ENCODE measurements at places on chromosomes 13 and 19.

DNA sequence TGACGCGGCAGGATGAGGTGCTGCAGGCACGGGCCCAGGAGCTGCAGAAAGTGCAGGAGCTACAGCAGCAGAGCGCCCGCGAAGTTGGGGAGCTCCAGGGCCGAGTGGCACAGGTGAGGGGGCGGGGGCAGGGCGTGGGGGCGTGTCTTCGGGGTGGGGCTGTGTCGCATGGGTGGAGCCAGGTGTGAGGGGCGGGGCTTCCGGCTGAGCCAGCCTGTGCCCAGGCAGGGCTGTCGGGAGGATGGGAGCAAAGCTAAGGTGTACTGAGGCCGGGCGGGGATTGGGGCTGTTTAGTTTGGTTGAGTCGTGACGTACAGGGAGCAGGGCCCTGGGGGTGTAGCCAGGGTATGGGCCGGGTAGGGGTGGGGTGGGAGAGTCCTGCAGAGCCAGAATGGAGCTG lies 62.3 kb downstream of the KCNC3 start:
- ATAC-seq = no peak

DNA sequence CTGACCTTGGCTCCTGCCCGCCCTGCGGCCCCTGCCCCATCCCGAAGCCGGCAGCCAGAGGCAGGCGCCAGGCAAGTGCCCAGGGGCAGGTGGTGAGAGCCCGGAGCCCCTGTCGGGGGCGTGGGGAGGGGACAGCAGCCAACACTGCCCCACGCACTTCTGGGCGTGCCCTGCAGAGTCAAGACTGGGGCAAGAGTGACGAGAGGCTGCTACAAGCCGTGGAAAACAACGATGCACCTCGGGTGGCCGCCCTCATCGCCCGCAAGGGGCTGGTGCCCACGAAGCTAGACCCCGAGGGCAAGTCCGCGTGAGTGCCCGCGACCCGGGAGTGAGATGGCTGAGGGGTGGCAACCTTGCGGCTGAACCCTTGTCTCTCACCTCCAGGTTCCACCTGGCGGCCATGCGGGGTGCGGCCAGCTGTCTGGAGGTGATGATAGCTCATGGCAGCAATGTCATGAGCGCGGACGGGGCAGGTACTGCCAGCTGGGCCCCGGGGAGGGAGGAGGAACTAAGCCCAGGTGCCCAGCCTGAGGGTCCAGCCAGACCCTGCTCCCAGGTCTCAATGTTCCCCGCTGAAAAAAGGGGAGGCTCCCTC lies 17.3 kb downstream of the ANKRD24 start:
- no peak for ATAC-seq

- peak; percentile 49 for ATAC-seq
These were observed 2.0 kb upstream of the FFAR2 start for GRCh38 chr19:35445826-35446593.

GRCh38 chr13:51801631-51802099 lies 2.3 kb downstream of the DHRS12 start:
- no peak for ATAC-seq

GRCh38 chr13:89066868-89067466 lies 1395.8 kb downstream of the SLITRK5 start:
- ATAC-seq = no peak

DNA sequence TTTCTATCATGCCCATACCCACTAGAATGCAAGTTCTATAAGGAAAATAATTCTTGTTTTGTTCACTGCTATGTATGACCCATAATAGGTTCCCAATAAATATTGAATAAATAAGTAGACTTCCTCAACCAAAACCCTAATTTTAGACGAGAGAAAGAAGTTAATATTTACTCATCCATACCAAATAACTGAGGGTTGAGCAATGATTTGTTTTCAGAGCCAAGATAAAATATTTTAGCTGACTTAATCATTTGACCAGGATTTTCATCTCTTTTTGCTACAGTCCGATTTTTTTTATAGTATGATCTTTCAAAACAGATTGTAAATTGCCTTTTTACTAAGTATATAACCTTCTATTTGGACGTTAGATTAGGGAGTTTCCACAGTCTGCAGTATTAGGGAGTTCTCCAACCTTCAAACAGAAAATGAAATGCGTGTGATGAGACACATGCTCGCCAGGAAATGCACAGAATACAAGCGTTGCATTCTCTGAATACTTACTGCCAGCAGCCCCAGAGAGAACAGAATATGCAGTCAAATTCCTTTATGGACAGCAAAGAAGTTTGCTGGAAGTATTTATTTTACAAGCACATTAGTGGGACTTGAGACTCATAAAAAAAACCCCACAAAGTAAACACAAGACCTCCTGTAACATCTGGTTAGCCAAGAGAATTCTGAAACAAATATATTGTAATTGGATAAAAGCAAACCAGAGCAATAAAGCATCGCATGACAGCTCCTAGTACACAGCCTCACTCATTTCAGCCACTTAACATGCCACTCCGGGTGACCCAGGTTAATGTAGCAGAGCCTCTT lies 230.0 kb downstream of the MYO16 start:
- ATAC-seq = no peak

DNA sequence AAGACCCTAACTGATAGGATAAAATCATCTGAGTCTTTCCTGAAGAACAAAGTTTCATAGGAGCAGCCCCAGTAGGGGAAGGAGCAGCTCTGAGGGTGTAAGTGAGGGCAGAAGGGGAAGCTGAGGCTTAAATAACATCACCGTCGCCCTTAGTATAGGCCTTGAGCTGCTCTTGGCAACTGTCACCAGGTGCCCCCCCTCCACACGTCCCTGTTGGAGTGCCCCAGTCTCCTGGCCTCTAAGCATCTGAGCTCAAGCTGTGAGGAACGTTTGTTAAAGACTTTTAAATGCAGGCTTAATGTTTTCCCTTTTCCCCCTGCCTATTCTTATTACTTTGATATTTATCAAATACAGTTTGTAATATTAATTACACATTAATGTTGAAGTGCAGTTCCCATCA lies 170.6 kb downstream of the ZIC5 start:
- ATAC-seq = no peak

DNA sequence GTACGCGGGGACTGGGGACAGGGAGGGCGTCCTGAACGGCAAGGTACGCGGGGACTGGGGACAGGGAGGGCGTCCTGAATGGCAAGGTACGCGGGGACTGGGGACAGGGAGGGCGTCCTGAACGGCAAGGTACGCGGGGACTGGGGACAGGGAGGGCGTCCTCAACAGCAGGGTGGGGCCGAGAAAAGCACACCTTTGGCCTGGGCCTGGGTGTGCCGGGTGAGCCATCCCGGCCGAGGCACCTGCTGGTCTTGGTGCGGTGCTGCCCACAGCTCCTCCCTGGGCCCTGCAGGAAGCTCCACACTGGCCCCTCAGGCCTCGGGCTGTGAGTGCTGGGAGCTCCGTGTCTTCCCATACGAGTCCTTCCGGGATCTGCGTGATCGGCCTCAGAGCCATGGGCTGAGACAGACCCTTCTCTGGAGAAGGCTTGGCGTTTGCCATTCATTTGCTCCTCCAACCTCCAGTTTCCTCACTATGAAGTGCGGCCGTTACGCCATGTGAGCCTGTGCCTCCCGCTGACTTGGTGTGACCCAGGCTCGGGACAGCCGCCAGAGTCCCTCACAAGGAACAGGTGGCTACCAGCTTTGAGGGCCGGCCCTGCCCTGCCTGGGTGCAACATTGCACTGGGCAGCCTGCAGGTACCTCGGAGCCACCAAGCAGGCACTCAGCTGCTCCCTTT lies 7.8 kb upstream of the ZNF554 start:
- no peak for ATAC-seq

DNA sequence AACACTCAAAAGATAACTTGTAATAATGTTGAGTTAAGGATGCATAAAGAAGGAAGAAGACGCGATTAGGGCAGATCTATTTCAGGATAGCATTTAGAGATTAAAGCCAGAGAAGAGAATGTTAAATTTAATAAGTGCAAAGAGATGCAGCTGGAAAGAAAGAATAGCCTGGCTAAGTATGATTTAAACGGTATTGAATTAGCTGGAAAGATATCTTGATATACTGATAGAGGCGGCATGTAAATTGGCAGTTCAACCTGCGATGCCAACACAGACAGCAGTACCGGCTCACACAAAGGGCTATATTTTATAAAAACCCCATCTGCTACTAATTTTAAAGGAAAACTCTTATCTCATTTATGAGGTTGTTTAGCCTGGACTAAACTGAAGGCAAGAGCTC lies 121.4 kb downstream of the ENOX1 start:
- no peak for ATAC-seq

DNA sequence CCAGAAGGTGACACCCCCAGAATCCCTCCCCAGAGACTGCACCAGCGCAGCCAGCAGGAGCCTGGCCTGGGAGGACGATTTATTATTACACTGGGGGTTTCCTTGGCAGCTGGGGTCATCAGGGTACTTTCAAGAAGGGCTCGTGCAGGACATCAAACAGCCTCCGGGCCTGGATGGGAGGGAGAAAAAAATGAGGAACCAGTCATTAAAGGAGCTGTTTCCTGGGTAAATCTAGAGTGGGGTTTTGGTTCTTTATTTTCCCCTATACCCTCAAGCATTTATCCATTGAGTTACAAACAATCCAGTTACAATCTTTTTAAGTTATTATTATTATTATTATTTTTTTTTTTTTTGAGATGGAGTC lies 3.1 kb downstream of the POLR1G start:
- ATAC-seq = no peak

DNA sequence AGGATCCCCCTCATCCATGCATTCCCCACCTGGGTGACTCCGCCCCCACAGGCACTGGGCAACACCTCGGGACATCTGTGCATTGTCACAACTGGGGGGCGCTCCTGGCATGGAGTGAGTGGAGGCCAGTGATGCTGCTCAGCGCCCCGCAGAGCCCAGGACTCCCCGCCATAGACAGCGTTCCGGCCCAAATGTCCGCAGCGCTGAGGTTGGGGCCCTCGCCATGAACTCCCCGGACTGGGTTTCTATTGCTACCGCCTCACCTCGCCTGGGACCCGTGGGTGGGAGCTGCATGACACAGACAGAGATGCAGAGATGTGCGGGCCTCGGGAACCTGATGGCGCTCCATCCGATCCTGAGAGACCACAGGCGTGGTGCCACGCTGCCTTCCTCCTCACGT lies 4.6 kb downstream of the FZR1 start:
- no peak for ATAC-seq

DNA sequence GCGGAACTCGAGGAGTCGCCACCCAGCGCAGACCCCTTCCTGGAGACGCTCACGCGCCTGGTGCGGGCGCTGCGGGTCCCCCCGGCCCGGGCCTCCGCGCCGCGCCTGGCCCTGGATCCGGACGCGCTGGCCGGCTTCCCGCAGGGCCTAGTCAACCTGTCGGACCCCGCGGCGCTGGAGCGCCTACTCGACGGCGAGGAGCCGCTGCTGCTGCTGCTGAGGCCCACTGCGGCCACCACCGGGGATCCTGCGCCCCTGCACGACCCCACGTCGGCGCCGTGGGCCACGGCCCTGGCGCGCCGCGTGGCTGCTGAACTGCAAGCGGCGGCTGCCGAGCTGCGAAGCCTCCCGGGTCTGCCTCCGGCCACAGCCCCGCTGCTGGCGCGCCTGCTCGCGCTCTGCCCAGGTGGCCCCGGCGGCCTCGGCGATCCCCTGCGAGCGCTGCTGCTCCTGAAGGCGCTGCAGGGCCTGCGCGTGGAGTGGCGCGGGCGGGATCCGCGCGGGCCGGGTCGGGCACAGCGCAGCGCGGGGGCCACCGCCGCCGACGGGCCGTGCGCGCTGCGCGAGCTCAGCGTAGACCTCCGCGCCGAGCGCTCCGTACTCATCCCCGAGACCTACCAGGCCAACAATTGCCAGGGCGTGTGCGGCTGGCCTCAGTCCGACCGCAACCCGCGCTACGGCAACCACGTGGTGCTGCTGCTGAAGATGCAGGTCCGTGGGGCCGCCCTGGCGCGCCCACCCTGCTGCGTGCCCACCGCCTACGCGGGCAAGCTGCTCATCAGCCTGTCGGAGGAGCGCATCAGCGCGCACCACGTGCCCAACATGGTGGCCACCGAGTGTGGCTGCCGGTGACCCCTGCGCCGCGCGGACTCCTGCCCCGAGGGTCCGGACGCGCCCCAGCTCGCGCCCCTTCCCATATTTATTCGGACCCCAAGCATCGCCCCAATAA lies 2.3 kb downstream of the AMH start:
- ATAC-seq = peak; percentile 25

GRCh38 chr19:4557971-4558941 lies 1.2 kb downstream of the SEMA6B start:
- no peak for ATAC-seq

- ATAC-seq = no peak
These were observed 37.4 kb downstream of the KLF5 start for GRCh38 chr13:73096173-73096572.

DNA sequence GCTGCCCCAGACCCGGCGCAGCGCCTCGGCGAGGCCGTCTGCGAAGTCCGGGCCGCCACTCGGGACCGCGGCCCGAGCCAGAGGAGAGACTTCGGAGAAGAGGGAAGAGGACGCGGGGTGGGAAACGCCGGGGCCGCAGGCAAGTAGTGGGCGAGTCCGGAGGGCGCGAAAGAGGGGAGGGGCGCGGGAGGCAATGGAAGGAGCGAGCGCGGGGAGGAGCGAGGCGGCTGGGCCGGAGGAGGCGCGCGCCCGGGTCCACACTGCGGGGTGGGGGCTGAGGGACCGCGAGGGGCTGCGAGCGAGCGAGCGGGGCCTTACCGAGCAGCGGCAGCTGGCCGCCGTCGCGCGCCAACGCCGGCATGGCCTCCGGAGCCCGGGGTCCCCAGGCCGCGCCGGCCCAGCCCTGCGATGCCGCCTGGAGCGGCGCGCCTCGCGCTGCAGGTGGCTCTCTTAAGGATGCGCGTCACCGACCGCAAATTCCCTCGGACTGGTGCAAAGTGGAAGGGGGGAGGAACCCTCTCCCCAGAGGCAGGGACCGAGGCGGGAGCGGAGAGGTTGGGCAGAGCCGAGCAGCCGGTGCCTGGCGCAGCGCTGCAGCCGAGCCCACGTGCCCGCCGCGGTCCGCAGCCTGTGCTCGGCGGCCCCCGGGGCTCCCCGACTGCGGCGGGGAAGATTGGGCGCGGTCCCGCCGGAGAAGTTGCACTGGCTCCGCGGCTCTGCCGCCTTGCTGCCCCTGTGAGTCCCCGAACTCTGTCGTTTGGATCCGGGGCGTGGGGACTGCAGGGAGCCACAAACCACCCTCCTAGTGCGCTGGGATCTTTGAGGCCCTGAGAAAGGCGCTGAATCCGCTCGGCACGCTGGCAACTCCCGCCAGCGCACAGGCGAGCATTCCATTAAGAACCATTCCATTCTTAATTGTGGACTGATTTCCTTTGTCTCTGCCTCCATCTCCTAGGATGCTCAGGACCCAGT lies at the start of gene FLT3:
FLT3 (minus strand) TSS at position 427 of the 972 bp plus-strand sequence; CDS start at position 361, 66 bp downstream.
- ATAC-seq = peak; percentile 33

DNA sequence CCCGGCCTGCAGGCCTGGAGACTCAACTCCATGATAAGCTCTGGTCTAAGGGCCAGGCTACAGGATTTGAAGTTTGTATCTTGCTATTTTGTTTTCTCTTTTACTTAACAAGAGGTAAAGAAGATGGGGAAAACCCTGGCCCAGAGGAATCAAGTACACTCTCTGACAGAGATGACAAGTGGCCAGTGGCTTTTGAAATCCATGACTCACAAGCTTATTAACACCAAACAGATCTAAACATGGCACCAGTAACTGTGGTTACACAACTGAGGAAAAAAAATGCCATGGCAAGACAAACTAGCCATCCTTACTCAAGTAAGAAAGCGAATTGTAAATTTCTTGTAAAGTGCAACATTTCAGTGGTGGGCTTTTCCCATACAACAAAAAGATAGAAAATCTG lies 72.6 kb upstream of the SERTM1 start:
- no peak for ATAC-seq

- no peak for ATAC-seq
These were observed 14.6 kb upstream of the USE1 start for GRCh38 chr19:17200408-17201079.

Data from activated CD4-positive, CD25-positive, alpha-beta regulatory T cell treated with anti-CD3 and anti-CD28 coated beads, Interleukin-2, amount 50 U/mL, for 24 hours (primary cell).